ENCODE measurements at places on chromosomes 6 and 20. TPM values are rescaled to one million over a fixed set of nuclear protein-coding genes. Genes with fewer than 3 reads are reported as not detected.

- H3K4me1 ChIP-seq = peaks cover 10% of the 10 kb centered on the region
- no peak overlapping the region for H3K4me3 ChIP-seq
- no peak for DNase-seq
- no peak overlapping the region for H3K27ac ChIP-seq
- no peaks in the 10 kb centered on the region for H3K27me3 ChIP-seq
Measured at GRCh38 chr6:31175971-31176370, 5.5 kb upstream of the POU5F1 start.

GRCh38 chr6:43980004-43980795 is 147.1 kb downstream of the MRPL14 start:
- H3K4me1 ChIP-seq = no peaks in the 10 kb centered on the region
- no peaks in the 10 kb centered on the region for H3K36me3 ChIP-seq
- no peak overlapping the region for H3K27ac ChIP-seq

EEF1A2 gene
- total RNA-seq = 27.4 TPM

COL19A1 gene
- total RNA-seq = not detected
